ENCODE measurements at places on chromosomes 2 and 18.
A peak's percentile ranks its signal among the peaks of the same experiment; 100 is the strongest.

DNA sequence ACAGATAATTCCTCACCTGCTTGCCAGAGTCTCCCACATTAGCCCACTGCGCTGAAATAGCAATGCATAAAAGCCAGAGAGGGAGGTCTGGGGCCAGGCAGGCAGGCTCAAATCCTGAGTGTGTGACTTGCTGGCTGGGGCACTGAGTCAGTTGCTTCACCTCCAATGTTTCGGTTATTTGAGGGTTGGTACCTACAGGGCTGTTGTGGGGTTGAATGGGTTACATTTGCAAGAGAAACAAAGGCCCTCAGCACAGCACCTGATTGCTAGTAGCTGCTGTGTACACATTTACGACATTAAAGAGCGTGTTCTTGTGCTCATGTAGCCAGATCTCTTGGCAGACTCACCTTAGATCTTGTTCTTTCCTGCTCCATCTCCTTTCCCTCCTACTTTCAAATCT lies 34.1 kb upstream of the FAM110C start:
- DNase-seq: no peak

- DNase-seq: no peak
Measured at GRCh38 chr18:50429207-50429948, 54.5 kb downstream of the SKA1 start.

GRCh38 chr18:68666381-68666780 lies 48.5 kb downstream of the TMX3 start:
- no peak for DNase-seq

DNA sequence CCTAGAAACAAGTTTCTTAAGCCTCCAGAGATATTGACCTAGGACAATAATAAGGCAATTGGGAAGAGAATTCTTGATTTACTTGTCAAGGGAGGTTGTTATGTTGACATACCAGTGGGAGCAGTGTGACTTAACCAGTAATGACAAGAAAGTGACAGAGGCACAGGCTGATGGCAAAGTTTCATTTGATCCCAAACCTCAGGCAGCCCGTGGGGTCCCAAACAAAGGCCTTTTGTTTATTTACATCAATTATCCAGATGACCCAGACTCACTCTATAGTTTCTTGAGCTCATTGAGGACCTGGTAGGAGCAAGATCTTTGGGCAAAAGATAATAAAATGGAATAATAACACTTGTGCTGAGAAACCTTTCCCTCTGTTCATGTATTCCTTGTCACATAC lies 336.8 kb downstream of the ARL6IP6 start:
- no peak for DNase-seq

GRCh38 chr2:3516831-3517230 lies 2.5 kb downstream of the ADI1 start:
- no peak for DNase-seq

- DNase-seq: no peak
Measured at GRCh38 chr2:191994749-191995148, 147.9 kb upstream of the CAVIN2 start.

DNA sequence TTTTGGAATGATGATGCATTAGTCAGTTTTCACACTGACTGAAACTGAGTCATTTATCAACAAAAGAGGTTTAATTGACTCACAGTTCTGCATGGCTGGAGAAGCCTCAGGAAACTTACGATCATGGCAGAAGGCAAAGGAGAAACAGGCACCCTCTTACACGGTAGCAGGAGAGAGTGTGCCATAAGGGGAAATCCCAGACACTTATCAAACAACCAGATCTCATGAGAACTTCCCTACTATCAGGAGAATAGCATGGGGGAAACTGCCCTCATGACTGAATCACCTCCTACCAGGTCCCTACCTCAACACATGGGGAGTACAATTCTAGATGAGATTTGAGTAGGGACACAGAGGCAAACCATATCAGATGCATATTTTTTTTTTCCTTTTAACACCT lies 504.5 kb upstream of the VRK2 start:
- no peak for DNase-seq

GRCh38 chr18:12656938-12657683 lies 796 bp downstream of the SPIRE1 start:
- DNase-seq: peak; percentile 8

GRCh38 chr2:10900216-10901109 lies 11.3 kb upstream of the KCNF1 start:
- no peak for DNase-seq

DNA sequence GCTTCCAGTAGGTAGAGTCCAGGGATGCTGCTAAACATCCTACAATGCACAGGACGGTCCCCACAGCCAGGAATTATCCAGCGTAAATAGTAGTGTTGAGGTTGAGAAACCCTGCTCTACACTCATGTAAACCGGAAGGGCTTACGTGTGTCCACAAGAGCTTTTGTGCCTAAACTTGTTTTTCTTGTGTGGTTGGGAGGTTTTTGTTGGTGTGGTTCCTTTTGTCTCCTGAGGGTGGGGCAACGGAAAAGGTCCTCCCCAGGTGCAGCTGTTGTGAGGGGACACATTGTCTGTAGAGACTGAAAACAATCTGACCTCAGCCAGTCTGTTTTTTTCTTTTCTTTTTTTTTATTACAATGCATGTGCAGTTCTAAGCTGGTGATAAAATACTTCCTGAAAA lies 72.7 kb upstream of the MGAT5 start:
- peak; percentile 68 for DNase-seq

- DNase-seq: no peak
Measured at GRCh38 chr18:9898792-9899549, 13.2 kb downstream of the TXNDC2 start.

DNA sequence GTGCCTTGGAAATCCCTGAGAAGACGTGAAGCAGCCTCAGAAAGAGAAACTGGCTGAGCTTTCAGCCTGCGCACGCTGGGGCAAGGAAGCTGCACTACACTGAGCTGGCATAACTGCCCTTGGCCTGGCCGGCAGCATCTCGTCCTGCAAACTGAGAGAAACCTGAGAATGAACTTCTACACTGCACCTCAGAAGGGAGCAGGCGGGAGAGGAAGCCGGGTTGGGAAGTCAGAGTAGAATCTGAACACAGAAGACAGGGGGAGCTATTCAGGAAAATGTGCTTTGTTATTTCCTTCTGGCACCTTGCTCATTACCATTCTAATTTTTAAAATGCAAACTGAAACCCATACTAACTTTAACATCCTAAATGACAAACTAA lies 70.9 kb downstream of the ZEB2 start:
- no peak for DNase-seq

DNA sequence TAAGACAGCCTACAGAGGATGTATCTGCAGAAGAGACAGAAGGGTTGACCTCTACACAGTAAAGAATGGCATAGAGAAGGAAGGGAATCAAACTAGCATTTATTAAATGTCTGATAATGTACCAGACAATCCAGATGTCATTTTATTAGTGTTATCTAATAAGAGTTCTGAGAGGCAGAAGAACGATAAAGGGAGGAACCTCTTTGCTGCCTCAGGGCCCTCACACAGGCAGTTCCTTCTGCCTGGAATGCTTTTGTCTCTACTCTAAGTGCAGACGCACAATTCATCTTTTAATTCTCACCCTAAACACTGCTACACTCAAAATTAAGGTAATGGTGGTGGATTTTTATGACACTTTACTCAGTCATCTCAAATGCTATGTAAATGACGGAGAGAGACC lies 64.5 kb downstream of the LRPPRC start:
- no peak for DNase-seq

GRCh38 chr18:9066358-9066757 lies 36.1 kb upstream of the NDUFV2 start:
- DNase-seq: no peak

DNA sequence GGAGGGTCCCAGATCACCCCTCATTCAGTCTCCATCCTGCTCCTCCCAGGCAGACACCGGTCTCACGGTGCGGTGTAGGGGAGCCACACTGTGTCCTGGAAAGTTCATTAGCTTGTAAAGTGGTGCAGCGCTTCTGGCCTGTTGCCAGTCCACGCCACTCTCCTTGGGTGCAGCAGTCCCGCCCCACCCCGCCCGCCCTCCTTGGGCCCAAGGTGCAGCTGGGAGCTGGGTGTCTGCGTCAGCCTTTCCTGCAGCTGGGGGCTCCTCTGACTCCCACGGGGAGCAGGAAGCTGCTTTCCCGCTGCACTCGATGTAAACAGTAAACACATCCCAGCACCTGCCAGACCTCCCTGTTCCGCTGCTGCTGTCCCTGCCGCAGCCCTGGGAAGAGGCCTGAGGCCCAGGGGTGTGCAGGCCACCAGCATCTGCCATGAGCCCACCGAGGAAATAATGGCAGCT lies 53.8 kb upstream of the ASB18 start:
- no peak for DNase-seq

DNA sequence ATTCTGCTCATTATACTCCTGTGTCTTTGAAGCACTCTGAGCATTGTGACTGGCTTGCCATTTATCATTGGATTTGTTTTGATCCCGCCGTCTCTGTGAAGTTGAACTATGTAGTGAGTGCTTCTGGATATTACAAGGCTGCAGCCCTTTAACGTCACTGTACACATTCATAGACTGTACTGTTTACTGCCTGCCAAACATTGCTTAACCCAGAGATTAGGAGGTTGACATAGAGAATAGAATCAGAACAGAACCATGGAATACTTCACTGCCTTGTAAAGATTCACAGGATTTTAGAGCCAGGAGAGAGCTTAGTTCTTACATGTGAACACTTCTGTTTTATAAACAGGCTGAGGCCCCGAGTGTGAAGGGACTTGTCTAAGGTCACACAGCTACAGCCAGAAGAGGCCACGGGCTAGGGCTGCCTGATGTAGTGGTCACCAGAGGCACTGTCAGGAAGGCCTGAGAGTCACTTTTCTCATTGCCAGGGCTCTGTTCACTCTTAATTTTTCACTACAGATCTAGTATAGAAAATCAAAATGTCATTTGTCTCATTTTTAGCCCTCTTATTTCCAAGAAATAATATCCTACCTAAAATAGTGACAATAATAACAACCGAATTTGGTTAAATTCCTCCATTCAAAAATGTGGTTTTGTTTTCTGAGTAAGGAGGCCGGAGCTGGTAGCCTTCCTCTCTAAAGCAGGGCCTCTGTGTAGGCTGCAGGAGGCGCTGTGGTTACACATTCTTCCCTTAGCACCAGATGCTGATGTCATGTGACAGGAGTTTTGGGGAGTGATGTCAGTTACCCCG lies 87.9 kb downstream of the UGGT1 start:
- DNase-seq: peak; percentile 60

- DNase-seq: no peak
Measured at GRCh38 chr2:16765356-16765755, 99.7 kb upstream of the CYRIA start.

DNA sequence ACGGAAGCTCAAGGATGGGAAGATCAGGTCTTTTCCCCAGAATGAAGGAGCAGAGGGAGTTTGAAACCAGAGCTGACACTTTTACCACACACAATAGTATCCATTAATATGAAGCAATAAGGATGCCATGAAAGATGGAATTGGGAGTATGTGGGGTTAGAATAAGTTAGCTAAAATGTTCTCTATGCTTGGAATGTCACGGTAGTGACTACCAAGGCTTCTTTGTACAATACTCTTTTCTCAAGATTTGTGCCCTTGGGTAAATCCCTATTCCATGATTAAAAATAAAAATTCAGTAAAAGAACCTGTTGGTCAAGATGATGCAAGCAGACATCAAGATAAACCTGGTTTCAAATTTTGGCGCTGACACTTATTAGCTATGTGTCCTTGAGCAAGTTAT lies 75.0 kb downstream of the NRXN1 start:
- DNase-seq: no peak

DNA sequence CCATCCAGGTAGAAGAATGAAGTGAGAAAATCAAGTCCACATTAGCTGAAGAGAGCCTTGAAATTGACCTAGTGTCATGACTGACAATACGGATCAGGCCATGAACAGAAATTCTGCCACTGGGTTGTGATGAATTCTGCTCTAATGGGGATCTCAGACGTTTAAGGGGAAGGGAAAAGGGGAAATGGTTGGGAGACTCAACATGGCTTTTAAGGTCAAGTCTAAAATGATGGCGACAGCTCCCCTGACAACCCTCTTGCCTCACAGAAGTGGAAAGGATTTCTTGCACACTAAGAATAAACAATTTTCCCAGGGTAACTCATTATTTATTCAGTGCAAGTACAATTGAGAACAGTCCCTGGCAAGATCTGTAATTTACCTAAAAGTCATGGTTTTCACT lies 302.5 kb upstream of the ACVR2A start:
- no peak for DNase-seq

- no peak for DNase-seq
Measured at GRCh38 chr2:43387092-43388062, 161.0 kb upstream of the ZFP36L2 start.

DNA sequence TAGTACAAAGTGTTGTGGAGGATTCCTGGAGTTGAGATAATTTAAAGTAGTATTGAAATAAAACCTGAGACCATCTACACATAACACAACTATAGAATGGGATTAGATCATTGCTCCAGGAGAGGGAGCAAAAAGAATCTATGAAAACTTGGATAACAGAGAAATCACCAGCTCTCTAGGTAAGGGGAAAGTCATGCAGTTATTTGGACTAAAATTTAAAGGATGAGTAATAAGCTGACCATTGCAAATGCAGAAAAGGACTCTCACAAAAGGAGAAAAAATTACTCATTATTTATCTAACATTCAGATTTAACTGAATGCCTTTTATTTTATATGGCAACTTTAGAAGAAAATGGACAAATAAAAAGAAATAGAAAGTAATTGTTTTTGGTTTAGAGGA lies 1399.8 kb upstream of the ACVR2A start:
- no peak for DNase-seq

DNA sequence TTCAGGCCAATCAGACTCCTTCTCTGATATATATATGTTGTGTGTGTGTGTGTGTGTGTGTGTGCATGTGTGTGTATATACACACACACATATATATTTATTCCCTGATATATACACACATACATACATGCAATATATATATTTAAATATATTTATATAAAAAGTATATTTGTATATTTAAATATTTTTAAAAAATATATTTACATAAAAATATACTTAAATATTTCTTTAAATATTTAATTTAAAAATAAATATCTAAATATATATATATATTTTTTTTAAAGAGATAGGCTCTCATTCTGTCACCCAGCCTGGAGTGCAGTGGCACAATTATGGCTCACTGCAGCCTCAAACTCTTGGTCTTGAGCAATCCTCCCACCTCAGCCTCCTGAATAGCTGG lies 281.3 kb downstream of the DYSF start:
- DNase-seq: no peak

- no peak for DNase-seq
Measured at GRCh38 chr2:128320906-128321771, 2.5 kb upstream of the HS6ST1 start.
